ENCODE measurements at places on chromosomes 3 and 15. TPM values are rescaled to one million over a fixed set of nuclear protein-coding genes. Genes with fewer than 3 reads are reported as not detected.

Gene C3orf85
- total RNA-seq = not detected

Gene ALG1L2
- 1.9 TPM for total RNA-seq

Gene GP5
- total RNA-seq = 0.15 TPM

Gene FEM1B
- 69.6 TPM for total RNA-seq

Gene ITGB5
- total RNA-seq = 12.8 TPM

Gene PSTPIP1
- 12.4 TPM for total RNA-seq

Gene NANOGP8
- 0.86 TPM for total RNA-seq

Gene TRIM71
- 117 TPM for total RNA-seq

Gene KIF15
- total RNA-seq = 5.8 TPM

Gene CCNB2
- 13.1 TPM for total RNA-seq

Gene MAP1A
- 301 TPM for total RNA-seq

Gene FES
- 3.3 TPM for total RNA-seq

Gene CPNE9
- 54.6 TPM for total RNA-seq

Gene TIGIT
- not detected for total RNA-seq

Gene CD200
- 67.9 TPM for total RNA-seq

Gene HRG
- total RNA-seq = not detected

Gene ALAS1
- total RNA-seq = 41.7 TPM

Gene ANP32A
- total RNA-seq = 134 TPM

Gene ECE2
- total RNA-seq = 1.6 TPM

Gene NPAP1
- total RNA-seq = 0.07 TPM

Gene MEX3B
- 96.2 TPM for total RNA-seq

Gene C3orf49
- total RNA-seq = not detected

Gene CYP1A1
- total RNA-seq = 0.27 TPM

Gene FBXW12
- total RNA-seq = 0.66 TPM

Gene BCHE
- 4.0 TPM for total RNA-seq

Gene AADACL2
- total RNA-seq = not detected

Gene HHLA2
- not detected for total RNA-seq

Gene CCR3
- total RNA-seq = not detected

Gene ADIPOQ
- total RNA-seq = 0.15 TPM

Gene NEIL1
- total RNA-seq = 11.8 TPM
